ENCODE measurements at places on chromosomes 5 and 9. TPM values are rescaled to one million over a fixed set of nuclear protein-coding genes. Genes with fewer than 3 reads are reported as not detected.

DNA sequence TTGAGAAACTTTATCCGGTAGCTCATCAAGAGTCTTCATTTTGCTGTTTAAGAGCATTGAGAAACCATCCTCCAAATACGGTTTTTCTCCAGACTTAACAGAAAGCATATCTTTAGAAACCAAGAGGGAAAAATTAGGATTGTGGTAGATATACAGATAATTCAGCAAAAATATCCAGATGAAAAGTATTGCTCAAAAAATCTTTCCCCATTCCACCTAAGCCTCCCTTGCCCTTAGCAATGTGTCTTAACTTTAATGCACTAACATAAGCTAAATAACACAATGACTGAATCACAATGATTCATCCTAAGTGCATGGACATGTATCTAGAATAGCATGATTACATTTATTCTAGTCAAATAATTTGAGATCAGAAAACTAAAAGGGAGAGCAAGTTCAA, 130.3 kb upstream of the TARS1 start:
- no peak for DNase-seq

GRCh38 chr9:17816431-17817027, 237.7 kb downstream of the SH3GL2 start:
- DNase-seq, result no peak

DNA sequence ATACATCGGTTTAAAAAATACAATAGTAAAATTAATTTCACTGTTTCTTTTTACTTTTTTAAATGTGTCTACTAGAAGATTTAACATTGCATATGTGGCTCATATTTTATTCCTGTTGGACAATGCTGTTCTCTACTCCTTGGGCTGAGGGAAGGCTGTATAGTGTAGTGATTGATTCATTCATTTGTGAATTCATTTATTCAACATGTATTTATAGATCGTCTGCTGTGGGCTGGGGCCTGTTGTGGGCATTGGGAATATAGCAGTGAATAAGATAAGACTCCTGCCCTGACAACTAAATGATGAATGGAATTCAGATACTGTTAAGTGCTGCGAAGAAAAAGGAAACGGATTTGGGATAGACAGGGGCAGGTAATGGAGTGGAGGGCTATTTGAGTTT, 55.7 kb downstream of the ZNF618 start:
- DNase-seq, result no peak

The ZNF483 gene
- 46.8 TPM for total RNA-seq

The CCL21 gene
- total RNA-seq, result not detected
